HT-29 (cell line): ENCODE measurements at places on chromosomes 12 and 14. TPM values are rescaled to one million over a fixed set of nuclear protein-coding genes. Genes with fewer than 3 reads are reported as not detected.

- DNase-seq: no peak
Measured at GRCh38 chr12:57940915-57941164, 527 bp upstream of the ATP23 start.

GRCh38 chr12:12538535-12538934 lies 24.1 kb downstream of the DUSP16 start:
- DNase-seq: peak; percentile 45

SMIM41 gene
- total RNA-seq: not detected in 2 replicates

DNA sequence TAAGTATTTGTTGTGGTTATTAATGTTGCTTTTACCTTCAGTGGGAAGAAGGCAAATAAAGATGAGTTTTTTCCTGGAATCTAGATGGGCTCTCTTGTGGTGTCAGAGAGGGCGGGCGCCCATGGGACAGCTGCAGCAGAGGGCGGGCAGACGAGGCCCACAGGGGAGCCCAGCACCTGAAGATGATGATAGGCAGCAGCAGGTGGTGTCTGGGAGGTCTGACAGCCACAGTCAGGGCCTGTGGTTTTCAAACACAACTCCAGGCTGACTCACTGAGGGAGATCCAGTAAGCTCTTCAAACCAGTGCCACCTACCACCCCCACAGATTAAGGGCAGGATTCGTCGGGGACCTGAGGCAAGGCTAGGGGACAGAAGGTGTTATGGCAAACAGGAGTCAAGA lies 42.8 kb downstream of the NKX2-1 start:
- DNase-seq: no peak

TMEM52B gene
- not detected in 2 replicates for total RNA-seq

GRCh38 chr12:81726634-81727033 lies 32.5 kb downstream of the PPFIA2 start:
- no peak for DNase-seq

DNA sequence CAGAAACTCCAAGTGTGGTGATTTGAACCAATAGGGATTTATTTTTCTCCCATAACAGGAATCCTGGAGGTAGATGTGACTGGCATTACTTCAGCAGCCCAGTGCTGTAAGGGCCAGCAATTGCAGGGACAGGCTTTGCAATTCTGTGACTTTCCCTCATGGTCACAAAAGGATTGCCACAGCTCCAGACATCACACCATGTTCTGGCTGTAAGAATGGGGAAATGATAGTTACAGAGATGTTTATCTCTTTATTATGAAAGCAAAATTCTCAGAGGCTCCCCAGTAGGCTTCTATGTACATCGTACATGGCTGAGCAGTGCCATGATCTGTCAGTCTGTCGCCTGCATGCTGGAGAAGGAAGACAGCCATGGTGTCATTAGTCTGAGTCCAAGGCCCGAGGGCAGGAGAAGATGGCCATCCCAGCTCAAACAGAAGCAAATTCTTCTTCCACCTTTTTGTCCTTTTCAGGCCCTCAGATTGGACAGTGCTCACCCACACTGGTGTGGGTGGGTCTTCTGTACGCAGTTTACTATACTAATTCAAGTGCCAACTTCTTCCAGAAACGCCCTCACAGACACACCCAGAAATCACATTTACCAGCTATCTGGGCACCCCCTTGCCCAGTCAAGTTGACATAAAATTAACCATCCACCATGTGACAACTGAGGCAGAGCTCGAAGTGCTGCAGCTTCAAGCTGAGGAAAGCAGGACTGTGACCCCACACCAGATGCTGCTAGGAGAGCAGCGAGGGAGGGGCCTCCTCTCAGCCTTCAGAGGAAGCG lies 17.2 kb downstream of the ZBTB42 start:
- no peak for DNase-seq

DNA sequence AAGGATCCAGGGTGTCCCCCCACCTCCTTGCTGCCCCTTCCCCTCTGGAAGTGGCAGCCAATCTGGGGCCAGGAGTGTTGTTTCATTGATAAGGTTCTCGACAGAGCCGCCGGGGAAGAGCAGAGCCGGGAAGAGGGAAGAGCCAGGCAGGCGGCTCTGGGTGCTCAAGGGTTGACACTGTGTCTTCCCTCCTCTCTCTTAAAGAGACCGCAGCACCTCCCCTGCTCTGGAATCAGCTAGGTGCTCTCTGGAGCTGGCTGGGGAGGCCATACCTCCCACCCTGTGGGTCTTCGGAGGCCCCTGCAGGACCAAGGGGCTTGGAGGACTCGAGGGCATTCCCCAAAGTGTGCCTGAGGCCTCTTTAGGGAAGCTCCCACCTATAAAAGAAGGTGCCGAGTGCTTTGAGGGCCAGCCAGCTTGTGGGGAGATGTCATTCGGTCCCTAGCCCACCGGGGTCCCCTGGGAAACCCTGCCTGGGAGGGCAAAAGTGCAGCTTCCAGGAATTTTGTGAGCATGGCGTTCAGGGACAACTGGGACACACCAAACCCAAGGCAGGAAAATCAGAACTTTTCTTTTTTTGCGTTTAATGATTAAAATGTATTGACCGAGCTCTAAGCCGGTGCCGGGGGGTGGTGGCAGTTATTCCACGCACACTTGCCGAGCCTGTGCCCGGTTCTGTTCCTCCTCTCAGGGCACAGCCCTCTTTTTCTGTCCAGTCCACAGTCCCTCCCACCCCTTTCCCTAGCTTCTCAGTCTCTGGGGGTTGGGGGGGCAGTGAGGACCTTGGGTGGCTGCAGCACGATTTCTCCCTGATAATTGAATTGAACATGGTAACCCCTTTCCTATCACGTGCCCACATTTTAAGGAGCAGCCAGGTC lies 3.0 kb downstream of the SETD1B start:
- DNase-seq: peak; percentile 55

MANSC4 gene
- not detected in 2 replicates for total RNA-seq

B4GALNT3 gene
- 25.5 and 30.8 TPM in 2 replicates for total RNA-seq

- DNase-seq: peak; percentile 86
Measured at GRCh38 chr12:98532687-98533304, 17.4 kb downstream of the TMPO start.

CD27 gene
- 0.23 TPM in 1 of 2 replicates, not detected in the other for total RNA-seq

DNA sequence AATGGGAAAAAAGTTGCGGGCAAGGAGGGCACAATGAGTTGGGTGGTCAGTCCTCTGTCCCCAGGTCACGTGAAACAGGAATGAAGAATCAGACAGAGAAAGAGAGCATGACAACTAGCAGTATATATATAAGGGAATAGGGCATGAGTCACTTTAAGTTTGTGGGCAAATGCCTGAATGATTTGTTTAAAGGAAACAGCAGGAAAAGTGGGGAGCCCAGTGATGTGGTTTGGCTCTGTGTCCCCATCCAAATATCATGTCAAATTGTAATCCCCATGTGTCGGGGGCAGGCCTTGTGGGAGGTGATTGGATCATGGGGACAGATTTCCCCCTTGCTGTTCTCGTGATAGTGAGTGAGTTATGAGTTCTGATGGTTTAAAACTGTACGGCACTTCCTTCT lies 195.3 kb upstream of the IGF1 start:
- no peak for DNase-seq

DNA sequence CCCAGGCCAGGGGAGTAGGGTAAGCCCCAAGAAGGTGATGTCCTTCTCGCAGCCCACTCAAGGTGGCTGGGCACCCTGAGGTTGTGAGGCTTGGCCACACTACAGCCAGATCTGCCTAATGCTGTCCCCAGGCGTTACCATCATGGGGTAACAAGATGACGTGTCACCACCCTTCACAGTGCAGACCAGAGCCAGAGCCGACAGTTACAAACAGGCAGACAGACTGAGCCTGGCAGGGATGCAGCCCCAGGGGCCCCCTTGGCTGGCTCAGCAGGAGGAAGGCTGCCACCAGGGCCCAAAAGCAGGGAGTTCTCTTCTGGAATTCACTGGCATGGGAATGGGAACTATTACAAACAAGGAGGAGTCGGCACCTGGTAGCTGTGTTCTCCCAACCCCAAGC lies 302.7 kb upstream of the NOS1 start:
- DNase-seq: no peak

P2RX7 gene
- total RNA-seq: not detected in 2 replicates

PTGER2 gene
- not detected in 2 replicates for total RNA-seq

- no peak for DNase-seq
Measured at GRCh38 chr12:26642361-26642760, 190.6 kb downstream of the ITPR2 start.

SLCO1B1 gene
- 0.21 and 0.36 TPM in 2 replicates for total RNA-seq

SCN8A gene
- 0.05 and 0.71 TPM in 2 replicates for total RNA-seq

GRCh38 chr12:128276471-128276870 lies 9.5 kb downstream of the TMEM132C start:
- no peak for DNase-seq

DNA sequence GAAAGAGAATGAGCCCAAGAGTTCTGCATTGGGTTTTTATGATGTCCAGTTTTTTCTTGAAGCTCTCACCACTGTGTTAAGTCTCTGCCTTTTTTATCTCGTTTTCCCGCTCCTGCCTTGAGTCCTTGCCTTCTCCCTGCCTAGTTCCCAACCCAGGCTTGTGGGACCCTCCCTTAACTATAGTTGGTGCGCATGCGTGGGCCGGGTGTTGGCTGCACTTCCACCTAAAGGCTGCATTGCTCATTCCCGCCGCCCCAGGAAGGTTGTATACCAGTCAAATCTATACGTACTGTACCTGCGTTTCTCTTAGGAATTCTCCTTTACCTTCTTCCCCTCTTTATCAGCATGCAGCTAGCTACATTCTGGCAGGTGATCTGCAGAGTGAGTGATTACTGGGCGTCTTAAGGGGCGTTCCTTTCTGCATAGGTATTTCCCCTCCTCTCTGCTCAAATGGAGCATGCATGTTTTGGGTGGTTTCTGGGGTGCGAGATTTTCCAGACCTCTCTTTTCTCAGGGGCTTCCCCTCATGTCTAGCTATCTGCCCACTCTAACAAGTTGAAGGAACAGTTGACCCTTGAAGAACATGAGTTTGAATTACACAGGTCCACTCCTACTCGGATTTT lies 6.6 kb upstream of the REP15 start:
- no peak for DNase-seq

LRTM2 gene
- not detected in 2 replicates for total RNA-seq

GRCh38 chr12:11794751-11795150 lies 145.3 kb downstream of the ETV6 start:
- DNase-seq: no peak

DNA sequence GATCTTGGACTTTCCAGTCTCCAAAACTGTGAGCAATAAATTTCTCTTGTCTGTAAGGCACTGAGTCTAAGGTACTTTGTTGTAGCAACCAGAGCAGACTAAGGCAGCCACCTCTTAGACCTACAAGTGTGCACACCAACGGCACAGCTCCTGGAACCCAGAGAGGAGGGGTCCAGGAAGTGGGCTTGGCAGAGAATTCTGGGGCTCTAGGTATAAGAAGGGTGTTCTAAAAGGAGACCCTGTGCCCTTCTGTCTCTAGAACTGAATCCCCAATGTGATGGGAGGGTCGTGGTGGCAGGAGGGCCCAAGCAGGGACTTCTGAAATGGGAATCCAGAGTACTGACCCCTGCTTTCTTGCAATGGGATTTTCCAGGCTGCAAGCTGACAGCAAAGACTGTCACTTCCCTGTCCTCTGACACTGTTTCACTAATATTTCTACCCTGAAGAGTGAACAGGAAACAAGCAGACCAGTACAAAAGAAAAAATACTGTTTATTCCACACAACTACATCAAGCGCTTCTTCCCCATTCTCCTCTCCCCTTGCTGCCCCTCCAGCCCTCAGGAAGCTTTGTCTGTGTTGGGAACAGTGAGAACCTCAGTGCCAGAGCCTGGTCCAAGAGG lies 13.6 kb upstream of the TFCP2 start:
- DNase-seq: no peak

DNA sequence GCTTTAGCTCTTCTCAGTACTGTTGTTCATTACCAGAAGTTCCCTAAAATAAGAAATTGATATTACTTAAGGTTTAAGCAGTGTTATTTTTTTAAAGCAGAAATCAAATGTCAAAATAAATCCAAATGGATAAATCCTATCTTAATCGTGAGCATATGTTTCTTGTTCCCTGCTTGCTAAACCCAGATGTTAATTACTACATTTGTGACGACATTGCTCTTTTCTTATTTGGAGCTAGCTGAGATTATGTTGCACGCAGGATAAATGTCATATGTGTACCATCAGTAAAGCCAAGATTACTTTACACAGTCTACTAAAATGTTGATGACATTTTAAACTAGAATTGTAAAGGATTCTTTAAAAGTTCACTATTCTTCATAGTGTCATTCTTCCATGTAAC lies 157.5 kb downstream of the PLCZ1 start:
- no peak for DNase-seq

ETFBKMT gene
- total RNA-seq: 0.08 and 1.1 TPM in 2 replicates
